ENCODE measurements at places on chromosomes 6 and 20.

DNA sequence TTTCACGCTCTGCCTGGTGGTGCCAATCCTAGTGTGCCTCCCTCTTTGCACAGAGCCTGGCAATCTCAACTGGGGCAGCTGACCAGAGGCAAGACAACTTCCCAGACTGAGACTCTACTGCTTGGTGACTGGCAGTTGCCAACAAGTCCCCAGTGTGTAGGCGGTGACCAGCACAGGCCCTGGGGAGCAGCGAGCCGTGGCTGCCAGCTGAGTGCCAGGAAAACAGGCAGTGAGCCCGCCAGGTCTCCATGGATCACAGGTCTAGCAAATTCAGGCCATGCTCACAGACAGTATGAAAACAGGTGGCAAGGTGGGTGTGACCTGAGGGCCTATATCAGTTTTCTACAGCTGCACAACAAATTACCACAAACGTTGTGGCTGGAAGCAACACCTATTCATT is 289.9 kb downstream of the KIF16B start:
- DNase-seq, result no peak

- DNase-seq, result no peak
Observed at GRCh38 chr6:37700620-37700973, 2.9 kb upstream of the MDGA1 start.

DNA sequence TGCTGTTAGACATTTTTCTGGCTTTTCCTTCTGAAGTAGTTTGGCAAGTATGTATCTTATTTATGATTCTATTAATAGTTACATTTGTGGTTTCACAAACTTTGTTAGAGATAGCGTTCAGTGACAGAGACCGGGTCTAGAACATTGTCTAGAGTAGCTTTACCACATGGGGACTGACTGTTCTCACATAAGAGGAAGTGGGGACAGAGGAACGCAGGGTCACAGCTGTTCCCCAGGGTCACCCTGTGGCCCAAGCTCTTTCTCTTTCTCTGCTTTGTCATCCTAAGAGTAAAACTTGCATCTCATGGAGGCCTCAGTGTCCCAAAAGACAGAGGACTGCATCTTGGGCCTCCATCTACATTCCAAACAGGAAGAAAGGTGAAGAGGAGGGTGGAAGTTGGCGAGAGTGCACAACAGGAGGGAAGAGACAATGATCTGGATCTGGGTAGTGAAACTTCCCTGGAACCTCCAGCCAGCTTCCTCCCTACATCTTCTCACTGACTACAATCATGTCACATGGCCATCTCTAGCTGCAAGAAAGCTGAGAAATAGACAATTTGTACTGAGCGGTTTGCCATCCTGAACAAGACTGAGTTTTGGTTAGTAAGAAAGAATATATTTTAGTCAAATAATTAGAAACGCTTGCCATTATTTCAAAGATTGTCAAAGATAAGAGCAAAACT is 645.8 kb upstream of the ARID1B start:
- DNase-seq, result no peak

- DNase-seq, result no peak
Observed at GRCh38 chr6:49782725-49783124, 4.4 kb downstream of the PGK2 start.

DNA sequence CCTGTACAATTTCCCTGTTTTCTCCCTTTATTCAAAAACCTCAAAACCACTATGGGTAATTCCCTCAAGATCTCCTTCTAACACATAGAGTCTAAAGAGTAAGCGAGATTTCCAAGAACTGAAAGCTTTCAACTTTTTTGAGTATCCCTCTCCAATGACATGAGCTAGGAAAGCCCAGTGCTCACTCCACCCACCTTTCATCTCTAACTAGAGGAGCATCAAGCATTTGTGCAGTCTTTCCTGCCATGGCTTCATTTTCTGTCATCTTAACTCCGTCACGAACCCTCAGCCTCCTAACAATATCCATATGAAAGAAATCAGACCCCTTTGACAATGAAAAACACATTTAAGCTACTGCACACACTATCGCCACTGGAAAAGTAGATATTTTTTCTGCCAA is 91.9 kb upstream of the SUPT3H start:
- no peak for DNase-seq

- no peak for DNase-seq
Observed at GRCh38 chr20:2742431-2742830, 49.9 kb downstream of the EBF4 start.

- no peak for DNase-seq
Observed at GRCh38 chr6:84601366-84601765, 163.0 kb downstream of the TBX18 start.
